ENCODE measurements at places on chromosomes 3 and 15. TPM values are rescaled to one million over a fixed set of nuclear protein-coding genes. Genes with fewer than 3 reads are reported as not detected.

The SOX14 gene
- not detected for total RNA-seq

The CCDC39 gene
- total RNA-seq: 0.34 TPM

The ARRDC4 gene
- total RNA-seq: 3.1 TPM

The PEX5L gene
- not detected for total RNA-seq

The CHRD gene
- total RNA-seq: 0.34 TPM
